ENCODE measurements at places on chromosomes 3 and 15.
A peak's percentile ranks its signal among the peaks of the same experiment; 100 is the strongest.

- peak; percentile 31 for DNase-seq
Measured at GRCh38 chr15:38720893-38721567, 156.4 kb upstream of the RASGRP1 start.

- no peak for DNase-seq
Measured at GRCh38 chr3:57978316-57978715, 29.9 kb upstream of the FLNB start.

GRCh38 chr15:27499191-27499590 is 528.2 kb downstream of the GABRG3 start:
- no peak for DNase-seq

DNA sequence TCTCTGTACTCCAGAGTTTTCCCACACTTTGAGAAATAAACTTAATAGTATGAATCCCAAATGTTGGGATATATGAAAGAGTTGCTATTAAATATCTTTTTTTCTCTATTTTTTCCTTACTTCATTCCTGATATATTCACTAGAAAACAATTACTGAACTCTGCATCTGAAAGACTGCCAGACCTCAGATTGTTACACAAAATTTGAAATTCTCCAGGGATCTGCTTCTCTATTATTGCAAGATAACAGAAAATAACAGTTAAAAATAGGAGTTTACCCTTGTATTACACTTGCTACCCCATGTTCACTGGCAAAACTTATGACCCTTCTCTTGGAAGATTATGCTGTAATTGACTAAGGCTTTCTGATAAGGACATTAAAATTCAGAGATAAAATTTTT is 11.7 kb upstream of the P3H2 start:
- DNase-seq: peak; percentile 57

- DNase-seq: peak; percentile 64
Measured at GRCh38 chr15:36775209-36775608, 195.8 kb downstream of the CDIN1 start.

DNA sequence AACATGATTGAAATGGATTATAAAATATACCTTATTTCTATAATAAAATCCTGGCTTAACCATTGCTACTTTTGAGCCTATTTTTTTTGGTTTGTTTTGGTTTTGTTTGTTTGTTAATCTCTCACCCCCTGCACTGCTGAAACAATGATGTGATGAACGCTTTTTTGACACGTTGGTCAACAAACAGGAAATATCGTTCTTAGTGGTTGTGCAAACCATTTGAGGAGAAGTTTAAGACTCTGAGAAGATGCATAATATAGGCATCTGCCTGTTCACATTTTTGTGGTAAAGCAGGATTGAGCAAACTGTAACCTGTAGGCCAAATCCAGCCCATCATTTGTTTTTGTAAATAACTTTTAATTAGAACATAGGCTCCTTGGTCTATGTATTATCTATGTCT is 75.5 kb upstream of the MDFIC2 start:
- DNase-seq: no peak

GRCh38 chr3:73733746-73734145 is 109.0 kb upstream of the PDZRN3 start:
- DNase-seq: no peak

GRCh38 chr3:172635588-172635987 is 75.3 kb downstream of the NCEH1 start:
- no peak for DNase-seq

DNA sequence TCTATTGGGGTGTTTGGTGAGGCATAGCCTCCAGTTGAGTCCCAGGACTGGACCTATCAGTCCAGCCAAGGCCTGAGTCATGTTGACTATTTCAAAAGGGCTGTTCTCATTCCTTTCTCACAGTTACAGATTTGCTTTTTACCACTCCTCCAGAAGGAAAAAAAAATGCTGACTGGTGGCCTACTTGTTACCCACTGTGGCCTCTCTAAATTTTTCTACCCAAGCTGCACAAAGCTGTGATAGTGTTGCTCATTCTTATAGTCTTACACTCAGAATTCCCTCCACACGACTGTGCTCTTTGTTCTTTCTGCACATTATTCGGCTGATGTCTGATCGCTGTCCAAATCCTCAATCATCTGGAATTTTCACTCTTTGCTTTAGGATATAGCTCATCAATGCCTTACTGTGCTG is 1142.2 kb downstream of the IGSF11 start:
- peak; percentile 36 for DNase-seq

DNA sequence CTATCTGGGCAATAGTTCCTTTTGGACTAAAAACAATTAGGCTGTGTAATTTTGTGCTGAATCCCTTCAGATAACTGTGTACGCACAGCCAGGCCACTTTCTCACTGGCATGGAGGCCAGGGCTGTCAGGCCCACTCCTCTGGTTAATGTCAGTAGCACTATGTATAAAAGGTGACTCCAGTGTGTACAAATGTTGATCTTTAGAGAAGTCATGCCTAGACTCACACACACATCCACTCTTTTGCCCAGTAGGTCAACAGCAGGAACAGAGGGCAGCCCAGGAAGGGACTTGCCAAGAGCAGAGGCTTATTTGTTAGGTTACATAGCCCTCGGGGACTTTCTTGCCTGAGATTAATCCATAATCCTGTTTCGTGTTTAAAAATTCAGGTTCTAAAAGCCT is 416.6 kb upstream of the WNT5A start:
- DNase-seq: no peak

- no peak for DNase-seq
Measured at GRCh38 chr3:127068871-127069270, 86.0 kb downstream of the PLXNA1 start.

DNA sequence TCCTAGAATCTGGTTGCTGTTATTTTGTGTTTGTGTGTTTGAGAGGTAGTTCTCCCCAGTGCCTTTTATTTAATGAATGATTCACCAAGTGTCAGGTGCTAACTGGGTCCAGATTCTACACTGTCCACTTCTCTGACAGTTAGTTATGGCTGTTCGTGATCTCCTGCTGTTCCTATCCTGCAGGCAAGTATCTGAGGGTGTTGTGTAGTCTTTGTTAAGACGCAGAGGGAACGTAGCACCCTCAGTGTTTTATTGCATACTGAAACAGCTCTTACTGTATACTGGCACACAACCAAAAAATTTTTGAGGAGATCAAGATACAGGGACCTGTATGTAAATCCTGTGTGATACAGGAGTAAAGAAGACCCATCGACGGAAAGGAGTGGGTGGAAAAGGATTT is 1271.3 kb downstream of the ROBO1 start:
- no peak for DNase-seq

- DNase-seq: peak; percentile 82
Measured at GRCh38 chr3:120145542-120146285, 51.5 kb upstream of the GSK3B start.

DNA sequence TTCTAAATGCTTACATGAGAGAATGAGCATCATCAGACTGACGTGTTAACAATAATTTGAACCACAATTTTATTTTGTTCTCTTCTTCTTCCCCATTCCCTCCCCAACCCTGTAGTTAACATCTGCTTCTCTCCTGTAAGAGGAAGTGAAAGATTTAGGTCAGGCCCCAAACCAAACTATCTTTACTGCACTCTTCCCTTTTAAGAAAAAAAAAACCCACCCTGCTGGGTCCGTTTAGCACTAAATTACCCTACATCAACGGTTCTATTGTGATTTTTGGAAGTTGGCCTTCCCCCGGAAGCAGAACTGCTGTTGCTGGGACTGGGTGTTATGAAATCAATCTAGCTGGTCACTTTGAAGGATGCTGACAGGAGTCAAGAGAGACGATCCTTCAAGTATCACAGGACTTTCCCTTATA is 49.4 kb downstream of the NFKBIZ start:
- no peak for DNase-seq
